ENCODE measurements at places on chromosomes 12 and 14. TPM values are rescaled to one million over a fixed set of nuclear protein-coding genes. Genes with fewer than 3 reads are reported as not detected.

- H3K36me3 ChIP-seq: peaks cover 6% of the 10 kb centered on the region
- peak overlapping the region; percentile 50 for H3K4me3 ChIP-seq
- DNase-seq: peak; percentile 67
- H3K27me3 ChIP-seq: peaks cover under 1% of the 10 kb centered on the region
Observed at GRCh38 chr12:68240975-68241374, 12.4 kb downstream of the IL22 start.

Gene RNASE8
- not detected for total RNA-seq

GRCh38 chr12:78248321-78248720, 417.6 kb downstream of the NAV3 start:
- H3K27me3 ChIP-seq: no peaks in the 10 kb centered on the region
- H3K4me3 ChIP-seq: no peak overlapping the region
- DNase-seq: no peak
- no peaks in the 10 kb centered on the region for H3K36me3 ChIP-seq
- H3K4me1 ChIP-seq: no peaks in the 10 kb centered on the region
- no peak overlapping the region for H3K27ac ChIP-seq

DNA sequence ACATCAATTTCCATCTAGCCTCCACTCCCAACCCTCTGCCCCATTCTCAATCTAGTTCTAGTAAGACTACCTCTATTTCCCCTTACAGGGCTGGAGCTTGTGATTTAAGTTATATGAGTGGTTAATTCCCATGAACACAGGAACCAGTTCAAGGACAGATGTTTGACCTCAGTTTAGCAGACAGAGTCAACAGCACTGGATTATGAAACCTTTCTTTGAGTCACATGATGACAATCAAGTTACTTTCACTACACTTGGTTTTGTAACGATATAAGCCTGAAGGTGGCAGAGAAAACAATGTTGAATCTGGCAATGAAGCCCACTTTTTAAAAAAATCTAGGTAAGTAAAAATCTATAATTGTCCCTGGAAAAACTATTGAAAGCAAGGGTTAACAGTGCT, 1646.2 kb upstream of the FLRT2 start:
- DNase-seq: no peak
- H3K27ac ChIP-seq: no peak overlapping the region
- no peaks in the 10 kb centered on the region for H3K27me3 ChIP-seq

GRCh38 chr14:71620401-71620800, 311.8 kb upstream of the RGS6 start:
- H3K27me3 ChIP-seq: no peaks in the 10 kb centered on the region
- no peak for DNase-seq
- H3K4me1 ChIP-seq: peaks cover 1% of the 10 kb centered on the region
- H3K4me3 ChIP-seq: no peak overlapping the region
- H3K36me3 ChIP-seq: peaks cover 42% of the 10 kb centered on the region
- no peak overlapping the region for H3K27ac ChIP-seq

DNA sequence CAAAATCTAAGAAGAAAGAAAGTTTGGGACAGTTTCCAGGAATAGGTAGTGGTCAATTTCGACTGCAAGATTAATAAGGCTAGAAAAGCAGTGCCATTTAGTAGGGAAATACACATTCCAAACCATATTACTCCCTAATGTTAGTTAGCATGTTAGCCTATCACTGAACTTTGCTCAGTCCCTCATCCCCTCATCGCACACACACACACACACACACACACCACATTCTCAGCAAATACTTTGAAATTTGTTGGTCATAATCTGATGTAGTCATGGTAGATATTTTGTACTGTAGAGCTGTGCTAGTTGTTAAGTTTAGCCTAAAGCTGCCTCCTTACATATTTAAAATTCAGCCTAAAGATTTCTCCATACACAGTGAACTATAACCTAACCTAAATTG, 64.0 kb downstream of the MYF5 start:
- DNase-seq: no peak
- H3K27ac ChIP-seq: no peak overlapping the region
- no peaks in the 10 kb centered on the region for H3K27me3 ChIP-seq
- no peak overlapping the region for H3K4me3 ChIP-seq
- peaks cover 17% of the 10 kb centered on the region for H3K36me3 ChIP-seq

GRCh38 chr12:230925-231671, 17.1 kb upstream of the SLC6A12 start:
- H3K27ac ChIP-seq: no peak overlapping the region
- no peak overlapping the region for H3K4me3 ChIP-seq
- no peaks in the 10 kb centered on the region for H3K36me3 ChIP-seq
- no peaks in the 10 kb centered on the region for H3K4me1 ChIP-seq
- peaks cover 13% of the 10 kb centered on the region for H3K27me3 ChIP-seq

Gene MYL6B
- total RNA-seq: 60.4 TPM

DNA sequence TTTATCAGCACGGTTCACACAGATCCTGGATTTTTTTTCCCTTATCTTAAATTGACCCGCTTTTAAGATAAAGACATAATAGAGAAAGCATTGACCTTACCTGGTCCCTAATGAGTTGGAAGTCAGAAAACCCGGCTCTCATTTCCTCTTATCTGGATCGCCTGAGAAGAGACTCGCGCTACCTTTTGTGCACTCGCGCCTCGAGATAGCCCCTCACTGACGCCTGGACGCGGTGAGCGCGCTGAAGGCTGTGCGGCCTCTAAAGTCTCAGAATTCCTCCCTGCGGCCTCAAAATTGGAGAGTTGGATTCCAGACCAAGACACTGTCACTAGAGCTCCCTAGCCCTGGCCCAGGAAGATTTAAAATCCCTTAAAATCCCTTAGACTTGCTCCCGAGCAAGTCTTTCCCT, 7.0 kb downstream of the NKX2-1 start:
- H3K27ac ChIP-seq: no peak overlapping the region
- peaks cover 83% of the 10 kb centered on the region for H3K27me3 ChIP-seq
- DNase-seq: no peak
- H3K4me3 ChIP-seq: no peak overlapping the region

DNA sequence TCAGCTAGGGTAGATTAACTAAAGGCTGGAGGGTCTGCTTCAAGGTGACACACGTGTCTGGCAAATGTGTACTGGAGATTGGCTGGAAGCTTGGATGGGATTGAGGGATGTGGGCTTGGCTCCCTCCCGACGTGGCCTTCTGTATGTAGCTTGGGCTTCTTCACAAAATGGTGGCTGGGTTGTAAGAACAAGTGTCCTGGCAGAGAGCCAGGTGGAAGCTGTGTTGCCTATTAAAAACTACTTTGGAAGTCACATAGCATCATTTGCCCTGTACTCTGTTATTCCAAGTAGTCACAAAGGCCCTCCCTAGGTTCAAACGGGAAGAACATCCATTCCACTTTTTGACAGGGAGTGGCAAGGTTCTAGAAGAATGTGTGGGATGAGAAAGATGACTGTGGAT, 174.1 kb upstream of the PRICKLE1 start:
- no peak for DNase-seq
- no peak overlapping the region for H3K27ac ChIP-seq
- H3K36me3 ChIP-seq: no peaks in the 10 kb centered on the region

- no peak overlapping the region for H3K4me3 ChIP-seq
- H3K36me3 ChIP-seq: peaks cover 61% of the 10 kb centered on the region
- no peaks in the 10 kb centered on the region for H3K27me3 ChIP-seq
- no peak overlapping the region for H3K27ac ChIP-seq
Observed at GRCh38 chr12:132025526-132025925, 75.8 kb downstream of the EP400 start.

DNA sequence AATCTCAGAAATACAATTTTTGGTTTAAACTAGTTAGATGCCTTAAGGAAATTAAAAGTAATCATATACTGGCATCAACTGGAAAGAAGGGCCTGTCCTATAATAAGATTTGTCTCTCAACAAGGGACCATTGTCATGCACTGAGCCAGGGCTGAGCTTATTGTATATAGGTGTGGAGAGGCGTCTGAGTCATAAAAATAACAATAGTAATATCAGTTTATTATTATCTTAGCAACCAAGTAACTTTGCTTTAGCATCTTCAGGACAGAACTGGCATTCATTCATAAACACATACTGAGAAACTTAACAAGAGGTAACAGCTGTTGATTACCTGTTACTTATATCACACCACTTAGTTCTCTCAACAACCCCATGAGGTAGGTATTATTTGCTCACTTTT, 7.1 kb downstream of the KRT75 start:
- no peaks in the 10 kb centered on the region for H3K4me1 ChIP-seq
- H3K4me3 ChIP-seq: no peak overlapping the region
- no peaks in the 10 kb centered on the region for H3K36me3 ChIP-seq
- DNase-seq: no peak

Gene SERPINA5
- total RNA-seq: not detected

Gene SSTR1
- total RNA-seq: not detected

DNA sequence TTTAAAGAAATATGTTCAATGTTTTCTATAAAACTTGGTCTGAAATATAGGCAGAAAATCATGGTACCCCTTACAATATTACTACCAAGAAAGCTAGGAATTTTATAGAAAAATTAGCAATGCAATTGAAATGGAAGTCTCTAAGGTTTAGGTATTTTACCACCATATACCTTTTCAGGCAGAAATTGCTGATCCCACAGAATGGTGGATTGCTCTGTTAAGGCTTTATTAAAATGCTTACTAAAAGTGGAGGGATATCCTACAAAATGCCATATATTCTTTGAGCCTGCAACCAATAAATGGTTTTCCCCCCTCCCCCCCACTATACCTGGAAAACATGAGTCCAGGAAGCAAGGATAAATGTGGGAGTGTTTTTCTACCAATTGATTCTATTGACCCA, 718.1 kb upstream of the NOVA1 start:
- no peaks in the 10 kb centered on the region for H3K4me1 ChIP-seq
- no peak overlapping the region for H3K27ac ChIP-seq
- H3K4me3 ChIP-seq: no peak overlapping the region
- no peak for DNase-seq
- no peaks in the 10 kb centered on the region for H3K27me3 ChIP-seq

- no peaks in the 10 kb centered on the region for H3K36me3 ChIP-seq
- H3K27ac ChIP-seq: no peak overlapping the region
- DNase-seq: no peak
- no peak overlapping the region for H3K4me3 ChIP-seq
Observed at GRCh38 chr12:31474751-31475150, 116.2 kb downstream of the DENND5B start.

Gene MIA2
- total RNA-seq: 30.8 TPM

- no peak for DNase-seq
- no peaks in the 10 kb centered on the region for H3K4me1 ChIP-seq
- no peak overlapping the region for H3K27ac ChIP-seq
- H3K36me3 ChIP-seq: peaks cover 13% of the 10 kb centered on the region
- H3K4me3 ChIP-seq: no peak overlapping the region
Observed at GRCh38 chr14:96905065-96905464, 107.9 kb downstream of the VRK1 start.

- no peak overlapping the region for H3K4me3 ChIP-seq
- peaks cover 4% of the 10 kb centered on the region for H3K27me3 ChIP-seq
- no peak overlapping the region for H3K27ac ChIP-seq
- H3K4me1 ChIP-seq: peaks cover 7% of the 10 kb centered on the region
Observed at GRCh38 chr14:103089386-103090335, 4.9 kb upstream of the EXOC3L4 start.

DNA sequence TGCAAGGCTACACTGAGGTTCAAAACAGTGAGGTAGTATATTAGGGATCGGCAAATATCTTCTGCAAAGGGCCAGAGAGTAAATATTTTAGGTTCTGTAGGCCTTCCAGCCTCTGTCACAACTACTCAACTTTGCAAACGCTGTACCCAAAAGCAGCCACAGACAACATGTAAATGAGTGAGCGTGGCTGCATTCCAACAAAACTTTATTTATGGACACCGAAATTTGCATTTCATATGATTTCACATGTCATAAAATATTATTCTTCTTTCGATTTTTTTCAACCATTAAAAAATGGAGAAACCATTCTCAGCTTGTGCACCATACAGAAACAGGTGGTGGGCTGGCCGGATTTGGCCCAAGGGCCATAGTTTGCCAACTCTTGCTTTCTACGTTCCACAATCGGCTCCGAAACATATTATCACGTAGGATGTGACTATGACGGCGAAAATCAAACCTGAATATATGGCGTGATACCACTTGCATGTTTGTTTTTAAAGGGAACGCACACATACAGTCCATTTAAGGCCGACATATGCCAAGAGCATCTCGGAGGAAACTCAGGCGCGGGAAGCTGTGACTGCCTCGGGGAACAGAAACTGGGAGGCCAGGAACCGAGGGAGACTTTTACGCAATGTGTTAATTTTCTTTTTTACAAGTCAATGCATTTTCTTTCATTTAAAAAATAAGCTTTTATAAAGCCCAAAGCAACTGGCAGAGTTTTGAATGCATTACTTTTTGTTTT, 7.1 kb downstream of the NCOR2 start:
- no peak for DNase-seq
- no peak overlapping the region for H3K27ac ChIP-seq
- H3K27me3 ChIP-seq: no peaks in the 10 kb centered on the region
- H3K36me3 ChIP-seq: no peaks in the 10 kb centered on the region
- H3K4me1 ChIP-seq: peaks cover 2% of the 10 kb centered on the region

DNA sequence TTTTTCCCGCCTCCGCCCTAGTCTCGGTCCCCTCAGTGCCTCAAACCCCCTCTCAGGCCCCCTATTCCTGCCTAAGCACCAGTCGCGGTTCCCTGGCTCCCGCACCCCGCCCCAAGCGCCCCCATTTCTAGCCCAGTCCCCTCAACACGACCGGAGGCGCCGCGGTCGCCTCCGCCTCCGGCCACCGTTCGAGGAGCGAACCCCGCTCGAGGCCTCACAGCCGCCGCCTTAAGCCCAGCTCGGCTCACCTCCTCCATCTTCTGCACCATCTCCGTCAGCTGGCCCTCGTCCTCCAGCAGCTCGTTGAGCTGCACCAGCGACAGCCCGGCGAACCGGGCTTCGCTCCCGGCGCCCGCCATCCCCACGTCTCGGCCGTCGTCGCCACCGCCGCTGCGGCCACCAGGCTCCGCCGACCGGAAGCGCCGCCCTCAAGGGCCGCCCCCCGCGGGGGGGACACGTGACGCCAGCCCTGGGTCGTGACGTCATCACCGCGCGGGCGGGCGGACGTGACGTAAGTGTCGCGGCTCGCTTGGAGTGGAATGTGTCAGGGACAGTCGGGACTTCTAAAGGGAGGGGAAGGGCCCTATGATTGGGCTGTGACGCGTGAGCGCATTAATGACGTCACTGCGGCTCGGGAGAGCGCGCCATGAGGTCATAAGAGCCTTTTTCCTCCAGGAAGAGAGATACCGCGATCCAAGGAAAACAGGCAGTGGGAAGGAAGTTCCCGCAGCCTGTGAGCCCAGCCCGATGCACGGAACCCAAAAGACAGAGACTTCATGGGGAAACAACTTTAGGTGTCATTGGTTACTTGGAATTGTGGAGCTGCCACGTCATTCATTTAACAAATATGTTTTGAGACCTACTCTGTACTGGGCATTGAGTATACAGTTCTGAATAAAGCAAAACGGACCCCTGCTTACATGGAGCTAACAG, at the start of gene VPS37B:
VPS37B (minus strand) TSS at position 421 of the 933 bp plus-strand sequence; CDS start at position 359, 62 bp downstream.
- H3K36me3 ChIP-seq: peaks cover 24% of the 10 kb centered on the region
- no peaks in the 10 kb centered on the region for H3K27me3 ChIP-seq
- H3K4me3 ChIP-seq: peak within 1 kb of the TSS; percentile 83
- H3K27ac ChIP-seq: peak within 1 kb of the TSS; percentile 70
- peaks cover 86% of the 10 kb centered on the region for H3K4me1 ChIP-seq

- H3K27ac ChIP-seq: no peak overlapping the region
- no peak overlapping the region for H3K4me3 ChIP-seq
- peaks cover 2% of the 10 kb centered on the region for H3K27me3 ChIP-seq
- DNase-seq: no peak
- no peaks in the 10 kb centered on the region for H3K36me3 ChIP-seq
Observed at GRCh38 chr12:58046271-58046670, 104.9 kb downstream of the ATP23 start.

Gene PIANP
- total RNA-seq: not detected

Gene KCNH3
- 0.90 TPM for total RNA-seq

GRCh38 chr12:79023784-79024183, 159.2 kb downstream of the SYT1 start:
- H3K27ac ChIP-seq: no peak overlapping the region
- H3K27me3 ChIP-seq: no peaks in the 10 kb centered on the region
- H3K4me3 ChIP-seq: no peak overlapping the region
- no peaks in the 10 kb centered on the region for H3K36me3 ChIP-seq

Gene CCDC197
- total RNA-seq: 0.45 TPM
